ENCODE measurements at places on chromosomes 4 and X.
A peak's percentile ranks its signal among the peaks of the same experiment; 100 is the strongest.

DNA sequence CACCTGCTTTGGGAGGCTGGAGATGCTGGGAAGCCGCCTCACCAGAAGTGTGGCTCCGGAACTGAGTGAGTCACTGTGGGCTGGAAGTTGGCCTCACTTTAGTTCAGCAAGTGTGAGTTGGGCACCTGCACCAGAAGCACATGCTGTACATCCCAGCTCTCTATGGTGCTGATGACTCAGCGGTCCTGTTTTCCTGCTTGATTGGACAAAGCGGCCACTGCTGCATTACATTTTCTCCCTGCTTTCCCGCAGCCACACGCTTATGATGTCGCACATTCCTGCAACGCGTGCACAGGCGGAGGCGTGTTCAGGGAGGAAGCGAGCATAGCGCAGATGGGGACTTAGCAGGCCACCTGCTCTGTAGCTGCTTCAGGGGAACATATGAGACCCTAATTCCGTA lies 26.7 kb upstream of the CLDN34 start:
- DNase-seq: no peak

GRCh38 chr4:37793562-37793961 lies 32.9 kb upstream of the PGM2 start:
- DNase-seq: peak; percentile 41

DNA sequence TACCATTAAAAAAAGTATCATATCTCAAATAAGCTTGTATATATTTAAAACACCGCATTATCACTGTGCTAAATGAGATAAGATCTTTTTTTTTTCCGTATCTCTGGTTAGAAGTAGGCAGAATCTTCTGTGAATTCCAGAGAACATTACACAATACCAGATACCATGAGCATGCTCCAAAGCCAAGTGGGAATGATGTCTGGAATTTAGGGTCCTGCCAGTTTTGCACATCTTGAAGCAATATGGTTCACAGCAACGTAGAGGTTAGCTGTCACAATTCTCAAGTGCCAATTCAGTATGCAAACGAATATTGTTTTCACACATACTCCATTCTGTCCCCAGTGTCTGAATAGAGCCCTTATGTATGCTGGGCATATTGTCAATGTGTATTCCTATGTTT lies 127.5 kb upstream of the NEIL3 start:
- DNase-seq: no peak

DNA sequence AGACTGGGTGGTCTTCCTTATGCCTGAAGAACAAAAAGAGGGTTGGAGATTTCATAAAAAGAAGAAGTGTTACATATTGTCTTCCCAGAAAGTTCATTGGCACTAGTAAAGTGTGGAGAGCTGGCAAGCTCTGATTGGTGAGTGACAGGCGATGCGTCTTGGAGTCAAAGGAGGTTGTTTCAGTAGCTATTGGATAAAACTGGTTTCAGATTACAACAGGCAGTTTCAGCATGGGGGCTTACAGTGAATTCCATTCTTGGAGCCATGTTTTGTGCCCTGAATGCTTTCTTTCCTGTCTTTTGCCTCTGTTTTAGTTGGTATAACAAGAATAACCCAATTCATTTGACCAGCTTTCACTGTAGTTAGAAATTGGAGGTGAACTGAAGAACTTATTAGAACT lies 750.5 kb downstream of the ADGRL3 start:
- no peak for DNase-seq

GRCh38 chr4:94871644-94872305 lies 114.0 kb downstream of the BMPR1B start:
- no peak for DNase-seq

- no peak for DNase-seq
Measured at GRCh38 chr4:62771983-62772557, 1571.9 kb downstream of the ADGRL3 start.

DNA sequence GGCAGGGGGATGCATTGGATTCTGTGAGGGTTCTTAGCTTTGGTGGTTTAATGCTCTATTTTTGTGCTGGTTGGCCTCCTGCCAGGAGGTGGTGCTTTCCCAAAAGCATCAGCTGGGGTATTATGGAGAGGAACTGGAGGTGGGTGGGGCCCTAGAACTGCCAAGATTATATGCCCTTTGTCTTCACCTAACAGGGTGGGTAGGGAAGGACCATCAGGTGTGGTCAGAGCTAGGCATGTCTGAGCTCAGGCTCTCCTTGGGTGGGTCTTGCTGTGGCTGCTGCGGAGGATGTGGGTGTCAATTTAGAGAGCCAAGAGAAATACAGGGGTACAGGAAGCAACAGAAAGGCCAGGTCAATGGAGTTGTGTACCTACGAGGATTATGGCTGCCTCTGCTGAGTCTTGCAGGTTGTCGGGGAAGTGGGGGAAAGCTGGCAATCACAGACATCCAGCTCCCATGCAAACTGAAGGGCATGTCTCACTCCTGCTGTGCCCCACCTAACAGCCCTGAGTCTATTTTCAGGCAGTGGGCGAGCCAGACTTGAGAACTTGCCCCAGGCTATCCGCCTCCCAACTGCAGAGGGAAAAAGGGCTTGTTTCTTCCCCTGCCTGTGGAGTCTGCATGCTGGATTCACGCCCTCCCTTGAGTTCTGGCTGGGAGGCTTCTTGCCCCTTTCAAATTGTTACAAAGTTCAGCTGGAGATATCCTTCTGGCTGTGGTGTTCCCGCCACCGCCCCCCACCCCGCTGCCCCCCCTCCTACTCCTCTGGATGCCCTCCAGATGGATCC lies 212.0 kb downstream of the COMMD8 start:
- DNase-seq: no peak

GRCh38 chrX:99469439-99469838 lies 940.6 kb downstream of the PCDH19 start:
- DNase-seq: no peak

DNA sequence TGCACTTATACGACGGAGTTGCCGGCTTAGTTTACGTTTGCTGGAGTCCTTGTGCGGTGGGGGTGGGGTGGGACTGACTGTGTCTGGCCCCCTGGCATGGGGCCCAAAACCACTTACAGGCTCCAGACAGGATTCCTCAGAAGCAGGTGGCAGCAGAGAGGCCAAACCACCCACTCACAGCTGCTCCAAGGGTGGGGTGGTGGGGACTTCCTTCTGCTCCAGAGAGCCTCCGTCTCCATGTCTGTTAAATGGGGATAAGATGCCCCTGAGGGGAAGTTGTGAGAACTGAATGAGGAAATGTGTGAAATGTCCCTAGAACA lies 36.7 kb downstream of the PSAPL1 start:
- DNase-seq: no peak

DNA sequence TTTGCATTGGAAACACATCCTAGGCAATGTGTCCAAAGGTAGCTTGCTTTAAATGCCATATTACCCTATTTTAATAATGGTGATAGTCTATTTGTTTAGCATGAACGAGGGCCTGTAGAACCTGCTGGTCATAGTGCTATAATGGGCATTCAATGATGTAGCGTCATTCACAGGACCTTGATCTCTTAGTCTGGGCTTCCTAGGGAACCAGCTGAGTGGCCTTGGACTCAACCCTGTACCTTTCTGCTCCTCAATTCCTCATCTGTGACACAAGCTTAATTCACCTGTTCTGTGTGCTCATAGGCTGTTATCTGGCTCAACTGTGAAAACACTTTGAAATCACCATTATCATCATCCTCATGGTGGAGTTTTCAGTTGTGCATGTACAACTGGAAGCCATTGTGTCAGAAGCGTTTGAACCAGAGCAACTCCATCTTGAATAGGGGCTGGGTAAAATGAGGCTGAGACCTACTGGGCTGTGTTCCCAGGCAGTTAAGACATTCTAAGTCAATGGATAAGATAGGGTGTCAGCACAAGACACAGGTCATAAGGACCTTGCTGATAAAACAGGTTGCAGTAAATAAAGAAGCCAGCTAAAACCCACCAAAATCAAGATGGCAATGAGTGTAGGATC lies 346.8 kb upstream of the KLF3 start:
- no peak for DNase-seq

- no peak for DNase-seq
Measured at GRCh38 chr4:22235698-22236097, 280.2 kb downstream of the ADGRA3 start.

DNA sequence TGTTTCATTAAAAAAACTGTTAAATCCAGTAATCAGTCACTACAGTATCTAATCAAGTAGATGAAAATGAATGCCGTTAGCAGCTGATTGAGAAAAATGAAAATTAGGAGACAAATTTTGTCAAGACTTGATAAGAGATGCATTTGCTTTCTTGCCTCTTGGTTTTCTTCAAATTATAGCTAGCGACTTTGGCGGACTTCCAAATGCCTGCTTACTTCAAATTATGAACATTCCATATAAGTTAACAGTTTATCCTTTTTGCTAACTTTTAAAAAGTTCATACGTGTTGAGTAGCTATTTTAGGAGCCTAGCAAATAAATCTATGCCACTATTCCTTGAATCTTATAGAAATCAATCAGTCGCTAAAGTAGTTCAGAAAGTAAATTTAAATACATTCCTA lies 58.8 kb downstream of the PPP4R3C start:
- no peak for DNase-seq

GRCh38 chrX:154779261-154779660 lies 16.6 kb downstream of the DKC1 start:
- DNase-seq: no peak

DNA sequence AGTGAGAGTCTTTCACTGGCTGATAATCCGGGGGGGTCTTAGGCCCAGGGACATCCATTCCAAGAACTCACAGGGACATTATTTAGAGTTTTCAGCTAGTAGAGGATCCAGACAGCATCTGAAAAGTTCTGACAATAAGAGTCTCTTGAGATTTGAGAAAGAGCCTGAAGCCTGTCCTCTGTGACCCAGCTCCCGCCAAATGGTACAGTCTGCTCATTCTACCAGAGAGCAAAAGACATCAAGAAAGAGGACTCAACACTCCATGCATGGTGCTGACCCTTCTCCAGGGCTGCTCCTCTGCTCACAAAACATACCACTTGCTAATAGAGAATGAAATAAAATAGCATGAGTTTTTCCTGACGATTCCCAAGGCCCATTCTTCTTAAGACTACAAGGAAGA lies 162.0 kb downstream of the ATP10D start:
- DNase-seq: no peak

- no peak for DNase-seq
Measured at GRCh38 chr4:72901553-72901952, 168.0 kb downstream of the COX18 start.

DNA sequence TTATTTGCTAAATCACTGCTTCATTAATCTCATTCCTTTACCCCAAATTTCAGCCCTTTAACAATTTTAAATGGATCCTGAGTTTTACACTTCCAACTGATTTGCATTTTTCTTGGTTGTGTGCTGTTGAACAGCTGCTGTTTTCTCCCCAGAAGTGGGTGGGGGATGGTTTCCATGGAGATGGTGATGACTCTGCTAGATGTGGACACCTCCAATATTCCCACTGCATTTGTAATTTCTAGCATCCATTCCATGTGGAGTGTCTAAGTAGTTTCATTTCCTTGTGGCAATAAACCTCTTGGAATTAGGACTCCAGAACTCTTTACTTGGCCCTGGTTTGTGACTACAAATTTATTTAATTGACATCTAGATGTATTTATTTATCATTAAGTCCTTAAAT lies 330.4 kb downstream of the GBA3 start:
- no peak for DNase-seq

GRCh38 chr4:61320154-61320553 lies 120.0 kb downstream of the ADGRL3 start:
- no peak for DNase-seq
